ENCODE measurements at places on chromosomes 3 and 15. TPM values are rescaled to one million over a fixed set of nuclear protein-coding genes. Genes with fewer than 3 reads are reported as not detected.

The FETUB gene
- not detected for polyA plus RNA-seq

The FGF12 gene
- polyA plus RNA-seq, result 2.7 TPM

The PRSS50 gene
- 0.30 TPM for polyA plus RNA-seq

The GOLGA6A gene
- not detected for polyA plus RNA-seq

Data from muscle of back (tissue), 13 donors.